ENCODE measurements at places on chromosomes 7 and 10.

GRCh38 chr10:45238896-45239295 is 76.5 kb downstream of the OR13A1 start:
- no peak for DNase-seq

DNA sequence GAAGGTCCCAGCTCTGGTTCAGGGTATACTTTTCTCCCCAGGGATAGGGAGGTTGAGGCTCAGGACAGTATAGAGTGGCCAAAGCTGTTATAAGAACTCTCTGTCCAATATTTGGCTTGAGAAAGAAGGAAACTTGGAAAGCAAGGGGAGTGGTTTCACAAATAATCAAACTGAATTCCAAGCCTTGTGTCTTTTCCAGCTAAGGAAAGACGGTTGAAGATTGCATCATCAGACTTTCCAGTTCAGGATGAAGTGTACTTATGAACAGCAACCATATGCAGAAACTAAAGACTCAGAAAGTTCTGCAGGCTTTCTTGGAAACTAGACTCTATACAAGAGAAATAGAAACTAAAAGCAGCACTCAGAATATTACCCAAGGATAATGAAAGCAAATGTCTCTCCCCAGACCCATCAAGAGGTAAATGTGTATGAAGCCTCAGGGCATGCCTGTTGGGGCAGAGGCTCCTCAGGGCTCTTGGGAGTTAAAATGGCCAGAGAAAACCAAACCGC is 46.4 kb downstream of the RAMP3 start:
- no peak for DNase-seq

DNA sequence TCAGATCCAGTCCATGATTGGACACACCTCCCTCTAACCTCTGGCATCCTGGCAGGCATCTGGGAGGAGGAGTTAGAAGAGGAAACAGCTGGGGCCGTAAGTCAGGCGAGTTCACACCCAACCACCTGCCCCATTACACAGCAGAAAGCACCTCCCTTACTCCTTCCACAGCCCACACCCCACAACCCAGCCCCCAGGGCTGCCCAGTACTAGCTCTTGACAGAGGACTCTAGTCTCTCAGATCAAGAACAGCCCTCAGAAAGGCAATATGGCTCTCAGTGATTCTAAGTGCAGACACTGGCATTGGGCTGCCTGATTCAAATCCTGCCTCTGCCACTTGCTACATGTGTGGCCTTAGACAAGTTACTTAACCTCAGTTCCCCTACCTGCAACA is 34.1 kb downstream of the KCNMA1 start:
- DNase-seq, result no peak

GRCh38 chr7:66617295-66617694 is 11.4 kb upstream of the KCTD7 start:
- DNase-seq, result no peak

DNA sequence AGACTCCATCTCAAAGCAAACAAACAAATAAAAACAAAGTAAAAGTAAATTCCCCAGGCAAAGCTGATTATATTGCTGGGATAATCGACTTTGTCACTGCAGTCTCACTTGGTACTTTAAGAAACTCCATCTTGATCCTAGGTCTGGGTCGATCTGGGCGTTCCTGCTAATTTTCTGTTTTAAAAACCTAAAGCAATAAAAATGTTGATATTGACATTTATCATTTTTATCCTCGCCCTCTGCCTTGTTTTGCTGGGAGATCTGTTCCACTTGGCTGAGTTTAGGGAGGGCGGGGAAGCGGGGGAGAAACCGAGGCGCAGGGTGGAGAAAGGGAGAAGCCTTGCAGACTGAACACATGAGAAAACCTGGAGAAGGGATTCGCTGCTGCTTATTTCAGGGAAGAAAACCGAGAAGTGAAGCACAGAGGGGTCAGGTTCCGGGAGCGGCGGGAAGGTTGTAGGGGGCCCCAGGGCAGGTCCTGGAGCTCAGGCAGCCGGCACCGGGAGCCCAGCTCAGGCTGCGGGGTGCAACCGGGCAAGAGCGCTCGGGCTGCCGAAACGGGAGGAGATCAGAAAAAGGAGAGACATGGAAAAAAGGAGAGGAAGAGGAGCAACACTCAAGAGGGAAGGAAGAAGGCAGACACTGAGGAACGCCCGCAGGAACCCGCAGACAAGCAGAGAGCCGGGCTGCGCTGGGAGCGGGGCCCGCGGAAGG is 27.3 kb upstream of the KMT2C start:
- no peak for DNase-seq

DNA sequence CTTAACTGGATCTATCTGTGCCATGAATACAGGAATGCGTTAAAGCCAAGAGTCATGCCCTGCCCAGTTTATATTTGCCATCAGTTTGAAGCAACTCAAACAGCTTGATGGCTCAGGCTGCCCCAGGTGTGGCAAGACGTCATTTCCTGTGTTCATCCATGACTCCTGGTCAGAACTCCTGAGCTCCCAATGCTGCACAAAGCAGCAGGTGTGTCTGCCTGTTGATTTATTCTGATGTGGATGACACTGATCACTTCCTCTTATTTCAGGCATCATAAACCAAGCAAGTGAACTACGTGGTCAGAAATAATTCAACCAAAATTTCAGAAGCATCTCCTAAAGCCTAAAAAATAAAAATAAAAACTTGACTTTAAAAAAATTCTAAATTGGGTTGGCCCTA is 68.5 kb downstream of the EZH2 start:
- no peak for DNase-seq

GRCh38 chr10:96411716-96412320 is 53.0 kb upstream of the OPALIN start:
- no peak for DNase-seq

DNA sequence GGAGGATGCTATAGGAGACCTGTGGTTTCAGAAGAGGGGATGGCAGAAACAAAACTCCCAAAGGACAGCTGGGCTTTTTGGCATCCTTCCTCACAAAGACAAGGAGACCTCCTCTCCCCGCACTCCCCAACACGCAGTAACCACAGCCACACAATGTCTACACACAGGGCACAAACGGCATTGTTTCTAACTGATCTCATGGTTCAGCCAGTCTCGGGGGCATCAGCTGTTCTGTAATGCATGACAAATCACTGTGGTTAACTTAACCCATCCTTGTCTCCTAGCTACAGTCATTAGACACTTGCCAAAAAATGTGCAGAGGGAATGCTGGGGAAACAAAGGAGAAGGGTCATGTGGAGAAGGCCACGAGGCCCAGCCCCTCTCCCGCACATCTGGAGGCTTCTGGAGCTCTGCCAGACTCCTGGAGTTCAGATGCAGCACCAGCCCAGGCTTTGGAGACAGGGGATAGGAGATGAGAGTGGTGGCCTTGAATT is 7.6 kb upstream of the ADAMTS14 start:
- DNase-seq, result no peak

DNA sequence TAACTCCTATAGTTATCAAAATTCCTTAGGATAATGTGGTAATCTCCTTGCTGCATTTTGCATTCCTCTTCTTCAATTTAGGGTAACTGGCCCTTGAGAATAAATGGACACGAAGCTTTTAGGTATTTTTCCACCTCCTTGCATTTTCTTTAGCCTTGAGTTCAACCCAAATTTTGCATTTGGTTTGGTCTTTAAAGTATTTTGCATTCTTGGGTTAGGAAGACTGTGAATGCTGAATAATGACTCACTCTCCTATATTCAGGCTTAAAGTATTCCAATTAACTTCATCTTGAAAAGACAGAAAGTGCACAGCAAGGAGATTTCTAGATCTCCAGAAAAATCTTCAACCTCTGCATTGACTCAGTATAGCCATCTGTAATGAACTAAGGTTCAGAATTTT is 47.3 kb downstream of the TFPI2 start:
- DNase-seq, result no peak

DNA sequence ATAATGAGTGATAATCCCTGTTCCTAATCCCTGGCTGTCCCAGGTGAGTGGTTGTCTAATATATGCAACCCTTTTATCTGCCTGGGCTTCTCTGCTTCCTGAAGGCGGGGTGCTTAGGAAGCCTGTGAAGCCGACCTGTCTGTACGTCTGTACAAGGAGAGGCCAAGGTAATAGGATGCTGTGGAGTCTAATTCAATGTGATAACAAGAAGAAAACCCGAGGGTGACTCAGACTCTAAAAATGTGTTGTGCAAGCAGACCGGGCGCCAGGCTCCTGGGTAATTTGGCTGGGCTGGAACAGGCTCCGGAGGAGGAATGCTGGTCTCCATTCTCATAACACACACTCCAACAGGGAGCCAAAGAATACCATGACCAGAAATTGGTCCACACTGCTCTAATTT is 43.6 kb downstream of the THNSL1 start:
- no peak for DNase-seq

DNA sequence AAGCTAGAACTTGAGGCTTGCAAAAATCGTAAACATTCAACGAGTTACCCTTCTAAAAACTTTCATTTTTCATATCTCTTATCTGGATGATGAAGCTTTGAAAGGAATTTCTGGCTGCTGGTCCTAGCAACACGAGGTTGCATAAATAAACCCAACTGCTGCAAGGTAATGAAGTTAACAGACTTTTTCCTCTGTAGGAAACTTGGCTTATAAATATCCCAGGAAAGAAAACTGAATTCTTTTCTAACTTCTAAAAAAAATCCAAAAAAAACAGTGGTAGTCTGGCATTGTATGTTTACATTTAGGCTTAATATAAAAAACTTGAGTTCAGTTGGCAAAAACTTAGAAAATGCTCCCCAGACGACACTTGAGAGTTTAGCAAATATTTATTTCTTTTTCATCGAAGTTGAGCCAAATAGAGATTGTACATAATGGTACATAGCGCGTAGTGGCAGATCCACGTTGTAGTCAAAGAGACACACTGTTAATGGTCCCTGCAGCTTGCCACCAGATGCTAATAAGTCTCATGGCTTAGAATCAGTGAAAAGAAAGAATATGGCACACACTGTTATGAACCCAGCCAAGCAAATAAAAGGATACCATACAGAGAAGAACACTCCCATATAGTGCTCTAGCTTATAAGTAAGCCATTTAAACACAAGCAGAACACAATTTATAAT is 200.3 kb upstream of the PCLO start:
- DNase-seq, result no peak

- DNase-seq, result no peak
Observed at GRCh38 chr7:130337410-130337971, 7.1 kb upstream of the CPA5 start.

GRCh38 chr10:32605787-32606186 is 159.8 kb downstream of the CCDC7 start:
- DNase-seq, result no peak
